ENCODE measurements at places on chromosomes 7 and 10. TPM values are rescaled to one million over a fixed set of nuclear protein-coding genes. Genes with fewer than 3 reads are reported as not detected.

DNA sequence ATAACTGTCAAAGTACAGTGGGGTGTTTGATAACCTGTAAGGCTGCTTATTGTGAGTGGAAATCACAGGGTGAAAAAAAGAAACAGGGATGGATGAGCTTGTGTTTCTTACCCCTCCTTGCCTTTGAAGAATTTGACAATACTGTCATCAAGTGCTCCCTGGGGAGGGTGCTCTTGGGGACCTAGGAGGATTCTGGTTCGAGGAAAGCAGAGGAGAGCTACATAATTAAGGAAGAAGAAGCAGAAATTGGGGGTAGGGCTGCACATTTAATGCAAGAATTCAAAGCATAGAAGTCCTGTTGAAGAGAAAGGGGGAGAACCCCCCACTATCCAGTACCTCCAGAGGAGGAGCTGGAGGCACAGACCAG is 208.1 kb upstream of the PHYHIPL start:
- no peak overlapping the region for H3K4me3 ChIP-seq
- no peaks in the 10 kb centered on the region for H3K27me3 ChIP-seq
- H3K4me1 ChIP-seq = no peaks in the 10 kb centered on the region
- no peak overlapping the region for H3K27ac ChIP-seq

- H3K36me3 ChIP-seq = no peaks in the 10 kb centered on the region
- H3K4me3 ChIP-seq = no peak overlapping the region
- no peaks in the 10 kb centered on the region for H3K4me1 ChIP-seq
- no peak for DNase-seq
Observed at GRCh38 chr7:12028508-12028907, 182.6 kb upstream of the TMEM106B start.

IL6 gene
- 0.69 TPM for total RNA-seq

GRCh38 chr10:52742731-52743130 is 29.9 kb downstream of the MBL2 start:
- no peak for DNase-seq
- H3K36me3 ChIP-seq = no peaks in the 10 kb centered on the region
- no peak overlapping the region for H3K27ac ChIP-seq

DNA sequence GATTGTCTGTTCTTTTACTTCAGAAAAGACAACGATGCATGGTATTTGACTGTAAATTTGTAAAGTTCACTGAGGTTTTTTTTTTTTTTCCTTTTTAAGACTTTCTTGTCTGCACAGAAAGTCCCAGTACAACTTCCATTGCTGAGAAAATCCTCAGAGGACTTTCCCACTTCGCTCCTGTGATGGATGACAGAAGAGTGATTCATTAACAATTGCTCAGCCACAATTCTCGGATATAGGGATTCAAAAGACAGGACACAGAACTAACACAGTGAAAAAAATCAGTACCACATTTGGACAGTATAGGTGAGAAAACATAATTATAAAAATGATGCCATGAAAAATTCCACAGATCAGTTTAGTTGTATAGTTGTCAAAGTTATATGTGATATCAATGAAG is 48.0 kb downstream of the SEC23IP start:
- no peak overlapping the region for H3K27ac ChIP-seq
- H3K4me1 ChIP-seq = no peaks in the 10 kb centered on the region
- no peak for DNase-seq
- no peak overlapping the region for H3K4me3 ChIP-seq
- no peaks in the 10 kb centered on the region for H3K27me3 ChIP-seq
- H3K36me3 ChIP-seq = peaks cover 85% of the 10 kb centered on the region

DNA sequence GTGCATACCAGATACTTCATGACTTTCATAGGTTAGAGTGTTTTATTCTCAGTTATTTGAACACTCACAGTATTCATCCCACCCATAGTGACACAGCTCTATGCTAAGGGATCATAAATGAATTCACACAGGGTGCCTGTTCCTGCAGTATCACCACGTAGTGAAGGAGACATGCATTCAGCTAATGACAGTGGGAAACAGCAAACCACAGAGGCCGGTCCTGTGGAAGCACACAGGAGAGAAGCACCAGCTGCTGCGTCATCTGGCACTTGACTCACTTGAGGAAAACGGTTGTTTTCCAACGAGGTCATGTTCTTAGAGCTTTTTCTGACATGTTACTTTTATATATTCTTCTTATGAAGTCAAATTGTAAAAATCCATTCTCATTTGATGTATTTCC is 73.0 kb downstream of the UBE3C start:
- H3K4me3 ChIP-seq = no peak overlapping the region
- H3K27me3 ChIP-seq = no peaks in the 10 kb centered on the region
- DNase-seq = no peak
- H3K36me3 ChIP-seq = peaks cover 49% of the 10 kb centered on the region
- H3K27ac ChIP-seq = no peak overlapping the region
- H3K4me1 ChIP-seq = peaks cover 8% of the 10 kb centered on the region

GRCh38 chr7:53657586-53657985 is 622.2 kb downstream of the POM121L12 start:
- no peak overlapping the region for H3K4me3 ChIP-seq
- no peaks in the 10 kb centered on the region for H3K4me1 ChIP-seq
- no peak for DNase-seq
- no peaks in the 10 kb centered on the region for H3K36me3 ChIP-seq
- H3K27ac ChIP-seq = no peak overlapping the region

DNA sequence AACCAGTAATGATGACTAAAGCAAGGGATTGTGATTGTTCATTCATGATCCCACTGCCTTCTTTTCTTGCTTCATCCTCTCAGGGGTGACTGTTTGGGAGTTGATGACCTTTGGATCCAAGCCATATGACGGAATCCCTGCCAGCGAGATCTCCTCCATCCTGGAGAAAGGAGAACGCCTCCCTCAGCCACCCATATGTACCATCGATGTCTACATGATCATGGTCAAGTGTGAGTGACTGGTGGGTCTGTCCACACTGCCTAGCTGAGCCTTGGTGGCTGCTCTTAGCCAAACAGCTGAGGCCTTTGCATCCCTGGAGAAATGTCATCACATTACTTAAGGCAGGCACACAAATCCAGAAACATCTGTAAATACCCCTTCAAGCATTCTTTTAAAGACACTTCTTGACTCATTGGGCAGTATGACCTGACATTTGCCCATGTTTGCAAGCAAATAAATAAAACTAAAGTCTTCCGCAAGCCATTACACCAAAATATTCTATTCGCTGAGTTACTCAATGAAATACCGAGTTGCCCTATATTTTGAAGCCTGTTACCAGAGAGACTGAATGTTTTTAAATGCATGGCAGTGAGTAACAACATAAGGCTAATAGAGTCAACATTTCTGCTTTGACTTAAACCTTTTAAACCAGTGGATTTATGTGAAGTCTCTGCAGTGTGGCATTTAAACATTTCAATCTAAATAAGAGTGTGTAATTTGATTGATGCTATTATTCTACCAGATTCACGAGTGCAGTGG is 166.3 kb upstream of the LANCL2 start:
- no peaks in the 10 kb centered on the region for H3K27me3 ChIP-seq
- no peak for DNase-seq
- H3K4me1 ChIP-seq = peaks cover 11% of the 10 kb centered on the region
- no peak overlapping the region for H3K27ac ChIP-seq

ADIRF gene
- 41.1 TPM for total RNA-seq

VAX1 gene
- total RNA-seq = not detected

DNA sequence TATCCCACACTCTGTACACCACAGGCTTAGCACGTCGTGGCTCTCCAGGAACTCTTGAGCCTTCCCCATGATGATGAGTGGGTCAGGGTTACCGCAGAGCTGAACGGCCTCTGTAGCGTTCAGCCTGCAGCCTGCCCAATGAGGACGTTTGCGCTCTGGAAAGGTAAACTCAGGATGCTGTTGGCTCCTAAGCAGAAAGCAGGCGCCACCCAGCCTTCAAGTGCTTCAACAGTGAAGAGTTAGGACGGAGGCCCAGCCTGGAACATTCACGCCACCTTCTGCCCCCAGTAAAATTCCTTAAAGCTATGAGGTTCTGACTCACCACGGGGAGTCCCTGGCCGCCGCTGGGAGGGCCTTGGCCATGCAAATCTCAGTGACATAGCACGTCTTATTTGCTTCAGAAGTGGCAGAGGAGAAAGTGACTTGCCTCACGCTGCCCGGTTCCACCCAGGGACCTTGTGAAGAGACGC is 161.5 kb upstream of the SH2B2 start:
- no peaks in the 10 kb centered on the region for H3K27me3 ChIP-seq
- H3K27ac ChIP-seq = peak overlapping the region; percentile 38
- H3K4me3 ChIP-seq = no peak overlapping the region
- H3K4me1 ChIP-seq = peaks cover 12% of the 10 kb centered on the region

CLRN3 gene
- not detected for total RNA-seq

- H3K4me3 ChIP-seq = no peak overlapping the region
- no peaks in the 10 kb centered on the region for H3K4me1 ChIP-seq
- H3K27ac ChIP-seq = no peak overlapping the region
- DNase-seq = peak; percentile 23
- H3K36me3 ChIP-seq = no peaks in the 10 kb centered on the region
Observed at GRCh38 chr7:98771519-98771918, 98.3 kb downstream of the TMEM130 start.

DNA sequence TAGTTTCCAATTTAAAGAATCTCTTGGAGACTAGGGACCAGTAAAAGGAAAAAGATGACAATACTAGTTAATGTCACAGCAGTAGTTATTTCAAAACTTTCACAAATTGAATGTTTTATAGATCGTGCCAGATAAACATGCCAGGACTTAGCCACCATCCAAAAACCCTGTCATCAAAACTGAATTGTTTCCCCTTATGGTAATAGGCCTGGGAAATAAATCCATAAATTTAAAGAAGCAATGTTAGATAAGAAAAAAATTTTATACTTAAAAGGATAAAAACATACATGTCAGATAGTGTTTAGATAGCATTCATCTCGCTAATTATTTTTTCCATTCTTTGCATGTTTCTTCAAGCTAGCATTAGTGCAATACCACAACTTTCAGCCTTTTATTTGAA is 71.2 kb downstream of the SUGCT start:
- no peaks in the 10 kb centered on the region for H3K27me3 ChIP-seq
- peaks cover 4% of the 10 kb centered on the region for H3K4me1 ChIP-seq
- DNase-seq = no peak
- H3K4me3 ChIP-seq = no peak overlapping the region
- no peak overlapping the region for H3K27ac ChIP-seq
- H3K36me3 ChIP-seq = no peaks in the 10 kb centered on the region

AIFM2 gene
- total RNA-seq = 16.8 TPM

DNA sequence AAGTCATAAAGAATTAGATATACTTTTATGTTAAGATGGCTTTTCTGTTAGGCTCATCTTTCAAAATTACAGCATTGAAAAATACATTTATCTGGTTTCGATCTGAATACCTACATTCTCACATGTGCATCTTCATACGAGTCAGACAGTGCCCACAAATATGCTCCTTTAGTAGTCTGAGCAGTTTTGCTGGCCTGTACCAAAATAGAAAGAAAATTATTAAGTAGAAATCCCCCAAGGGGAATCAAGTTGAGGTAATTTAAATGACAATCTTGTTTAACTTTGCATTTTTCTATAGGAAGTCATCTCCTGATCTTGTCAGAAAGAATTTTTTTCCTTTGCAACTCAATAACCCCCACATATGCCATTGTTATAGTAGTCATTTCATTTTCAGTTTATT is 287.4 kb upstream of the SEMA3D start:
- H3K27me3 ChIP-seq = no peaks in the 10 kb centered on the region
- no peak overlapping the region for H3K4me3 ChIP-seq
- no peak overlapping the region for H3K27ac ChIP-seq
- no peak for DNase-seq

- peak overlapping the region; percentile 100 for H3K4me3 ChIP-seq
- peaks cover 56% of the 10 kb centered on the region for H3K4me1 ChIP-seq
- H3K27me3 ChIP-seq = no peaks in the 10 kb centered on the region
- H3K27ac ChIP-seq = peak overlapping the region; percentile 98
Observed at GRCh38 chr7:100584683-100585510, 1.0 kb downstream of the LRCH4 start.

DNA sequence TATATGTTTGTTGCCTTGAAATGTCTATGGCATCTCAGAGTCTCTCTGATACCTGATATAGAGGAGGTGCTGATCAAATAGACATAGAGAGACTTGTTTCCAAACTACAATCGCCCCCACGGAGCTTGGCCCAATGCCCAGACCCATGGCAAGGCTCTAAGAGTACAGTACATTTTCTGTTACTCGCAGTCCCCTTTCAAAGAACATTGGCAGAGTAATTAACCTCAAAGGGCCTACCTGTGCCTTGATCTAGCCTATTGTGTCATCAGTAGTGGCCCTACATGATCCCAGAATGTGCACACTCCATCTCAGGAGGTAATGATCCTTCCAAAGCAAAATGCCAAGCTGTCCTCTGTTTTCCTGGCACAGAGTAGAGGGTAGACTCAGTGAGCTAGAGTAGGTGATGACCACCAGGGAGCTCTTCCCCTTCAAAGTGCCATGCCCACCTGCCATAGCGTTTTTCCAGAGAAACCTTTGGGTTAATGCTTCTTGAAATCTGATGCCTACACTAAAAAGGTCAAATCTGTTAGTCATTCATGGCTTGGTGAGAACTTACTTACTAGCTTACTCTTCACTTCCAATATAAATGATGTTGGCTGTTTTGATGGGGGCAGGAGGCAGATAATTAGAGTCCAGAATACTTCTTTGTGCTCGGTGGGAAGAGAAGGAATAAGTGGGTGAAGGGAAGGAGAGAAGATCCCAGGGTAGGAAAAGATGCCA is 41.2 kb upstream of the ACSL5 start:
- no peak overlapping the region for H3K4me3 ChIP-seq
- no peaks in the 10 kb centered on the region for H3K36me3 ChIP-seq
- H3K27ac ChIP-seq = no peak overlapping the region
- DNase-seq = no peak
- H3K27me3 ChIP-seq = no peaks in the 10 kb centered on the region

GRCh38 chr7:150323682-150324372 is 482 bp upstream of the ACTR3C start:
- peak overlapping the region; percentile 74 for H3K4me3 ChIP-seq
- peaks cover 26% of the 10 kb centered on the region for H3K4me1 ChIP-seq
- no peak for DNase-seq
- peaks cover 5% of the 10 kb centered on the region for H3K36me3 ChIP-seq

DNA sequence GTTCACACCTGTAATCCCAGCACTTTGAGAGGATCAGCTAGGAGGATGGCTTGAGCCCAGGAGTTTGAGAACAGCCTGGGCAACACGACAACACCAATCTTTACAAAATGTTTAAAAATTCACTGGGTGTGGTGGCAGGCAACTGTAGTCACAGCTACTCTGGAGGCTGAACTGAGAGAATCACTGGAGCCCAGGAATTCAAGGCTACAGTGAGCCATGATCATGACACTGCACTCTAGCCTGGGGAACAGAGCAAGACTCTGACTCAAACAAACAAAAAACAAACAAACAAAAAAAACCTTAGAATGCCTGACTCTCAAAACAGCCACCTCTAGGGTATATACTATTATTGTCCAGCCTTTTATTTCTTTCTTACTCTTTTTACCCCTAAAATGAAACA is 56.5 kb upstream of the PAPSS2 start:
- no peaks in the 10 kb centered on the region for H3K36me3 ChIP-seq
- H3K4me1 ChIP-seq = no peaks in the 10 kb centered on the region
- no peak overlapping the region for H3K27ac ChIP-seq
- DNase-seq = no peak

SP4 gene
- total RNA-seq = 5.9 TPM

DNA sequence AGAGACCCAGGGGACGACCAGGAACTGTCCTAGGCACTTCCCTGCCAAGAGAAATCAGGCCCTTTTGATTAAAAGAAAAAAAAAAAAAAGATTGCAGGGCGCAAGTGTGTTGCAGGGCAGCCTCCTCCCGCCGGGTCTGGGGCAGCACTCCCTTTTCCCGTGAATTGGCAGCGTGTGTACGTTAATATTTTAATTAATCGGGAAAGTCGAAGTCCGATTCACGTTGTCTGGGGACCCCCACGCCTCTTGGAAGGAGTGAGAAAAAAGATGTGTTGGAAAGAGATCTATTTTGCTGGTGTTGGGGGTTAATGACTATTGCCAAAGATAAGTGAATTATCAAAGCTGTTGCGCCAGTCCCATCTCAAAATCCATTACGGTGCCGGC is 1.3 kb upstream of the EBF3 start:
- H3K27ac ChIP-seq = peak overlapping the region; percentile 61
- no peak for DNase-seq
- peak overlapping the region; percentile 75 for H3K4me3 ChIP-seq

Data from left ventricle myocardium inferior (tissue), 1 donor.